Fibroblast of the aortic adventitia (primary cell): ENCODE measurements at places on chromosomes 11 and 22. TPM values are rescaled to one million over a fixed set of nuclear protein-coding genes. Genes with fewer than 3 reads are reported as not detected.

- peak; percentile 45 for DNase-seq
Measured at GRCh38 chr22:39530692-39531331, 1.7 kb downstream of the RPS19BP1 start.

DNA sequence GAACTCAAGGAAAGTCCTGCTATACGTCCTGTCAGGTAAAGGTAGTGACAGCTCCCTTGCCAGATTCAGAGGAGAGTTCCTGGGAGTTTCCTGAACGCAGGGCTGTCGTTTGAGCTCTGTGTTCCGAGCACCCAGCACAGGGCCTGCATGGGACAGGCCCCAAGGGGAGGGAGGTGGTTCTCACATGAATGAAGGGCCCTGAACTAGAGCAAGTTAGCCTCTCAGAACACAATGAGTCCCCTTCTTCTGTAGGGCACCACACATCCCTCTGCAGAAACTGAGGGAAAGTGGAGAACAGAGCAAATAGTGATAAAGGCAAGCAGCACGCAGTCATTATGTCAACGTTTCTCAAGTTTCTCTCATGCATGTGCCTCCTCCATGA is 35.3 kb downstream of the NEU3 start:
- no peak for DNase-seq

DNA sequence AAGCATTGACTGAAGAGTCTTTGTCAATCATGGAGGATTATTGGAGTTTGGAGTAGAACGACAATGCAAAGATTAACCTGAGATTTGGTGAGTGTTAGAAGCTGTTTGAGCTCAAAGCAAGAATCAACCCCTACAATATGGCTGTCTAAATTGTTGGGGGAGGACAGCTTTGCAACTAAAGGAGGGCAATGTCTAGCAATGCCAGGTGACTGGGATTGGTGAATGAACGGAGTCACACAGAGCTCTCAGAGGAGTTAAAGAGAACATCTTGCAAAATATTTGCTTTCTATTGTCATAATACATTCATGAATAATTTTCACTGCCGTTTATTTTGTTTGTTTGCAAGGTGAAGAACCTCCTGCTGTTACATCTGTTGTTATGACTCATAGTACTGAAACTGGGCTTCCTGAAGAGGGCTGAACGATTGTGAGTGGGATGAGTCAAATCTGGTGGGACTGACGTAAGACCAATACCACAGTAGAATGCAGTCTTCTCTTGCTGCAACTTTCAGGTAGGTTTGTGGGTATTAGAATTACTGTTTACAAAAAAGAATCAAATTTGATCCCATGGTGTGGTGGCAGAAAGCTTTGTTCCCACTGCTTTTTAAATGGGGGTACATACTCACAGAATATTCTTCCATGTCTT is 281.9 kb downstream of the CADM1 start:
- DNase-seq: no peak

GRCh38 chr11:6778518-6778917 is 4.3 kb upstream of the OR2AG1 start:
- DNase-seq: no peak

GRCh38 chr11:65850217-65851082 is 7.5 kb downstream of the CFL1 start:
- DNase-seq: no peak

DNA sequence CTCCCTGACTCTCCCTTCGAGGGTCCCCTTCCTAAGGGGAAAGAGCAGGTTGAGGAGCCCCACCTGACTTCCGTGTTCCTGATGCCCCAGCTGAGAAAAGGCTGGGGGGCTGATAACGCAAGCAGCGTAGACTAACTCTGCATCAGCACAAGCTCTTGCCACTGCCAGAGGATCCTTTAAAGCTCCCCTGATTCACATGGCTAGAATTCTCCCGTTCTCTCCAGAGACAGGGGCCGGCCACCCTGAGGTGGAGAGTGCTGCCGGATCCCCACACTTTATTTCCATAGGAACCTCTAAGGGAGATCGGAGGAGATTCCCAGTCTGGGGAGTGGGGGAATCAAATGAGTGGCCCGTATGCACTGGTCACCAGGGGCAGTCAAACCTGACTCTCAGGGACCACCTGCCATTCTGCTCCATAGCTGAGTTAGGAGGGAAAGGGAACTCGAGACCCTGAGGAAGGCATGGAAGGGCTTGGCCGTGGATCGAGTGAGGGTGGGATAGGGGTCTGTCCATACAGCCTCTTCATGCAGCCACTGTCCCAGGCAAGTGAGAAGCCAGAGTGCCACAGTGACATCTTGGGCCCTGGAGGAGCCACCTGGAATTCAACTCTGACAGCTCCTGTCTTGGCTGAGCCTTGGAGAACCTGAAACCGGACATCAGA is 1.4 kb upstream of the VSIG10L2 start:
- DNase-seq: no peak

- DNase-seq: no peak
Measured at GRCh38 chr11:125745979-125746378, at the start of gene PATE1. PATE1 (plus strand) TSS chr11:125746279; CDS start chr11:125746305, 26 bp downstream.

- no peak for DNase-seq
Measured at GRCh38 chr22:20406686-20407408, 12.9 kb downstream of the ZNF74 start.

- no peak for DNase-seq
Measured at GRCh38 chr11:36713715-36714114, 115.7 kb upstream of the RAG2 start.

Gene UBQLNL
- total RNA-seq: 0.36 and 0.41 TPM in 2 replicates

- peak; percentile 8 for DNase-seq
Measured at GRCh38 chr11:6925636-6926207, 504 bp upstream of the ZNF215 start.

DNA sequence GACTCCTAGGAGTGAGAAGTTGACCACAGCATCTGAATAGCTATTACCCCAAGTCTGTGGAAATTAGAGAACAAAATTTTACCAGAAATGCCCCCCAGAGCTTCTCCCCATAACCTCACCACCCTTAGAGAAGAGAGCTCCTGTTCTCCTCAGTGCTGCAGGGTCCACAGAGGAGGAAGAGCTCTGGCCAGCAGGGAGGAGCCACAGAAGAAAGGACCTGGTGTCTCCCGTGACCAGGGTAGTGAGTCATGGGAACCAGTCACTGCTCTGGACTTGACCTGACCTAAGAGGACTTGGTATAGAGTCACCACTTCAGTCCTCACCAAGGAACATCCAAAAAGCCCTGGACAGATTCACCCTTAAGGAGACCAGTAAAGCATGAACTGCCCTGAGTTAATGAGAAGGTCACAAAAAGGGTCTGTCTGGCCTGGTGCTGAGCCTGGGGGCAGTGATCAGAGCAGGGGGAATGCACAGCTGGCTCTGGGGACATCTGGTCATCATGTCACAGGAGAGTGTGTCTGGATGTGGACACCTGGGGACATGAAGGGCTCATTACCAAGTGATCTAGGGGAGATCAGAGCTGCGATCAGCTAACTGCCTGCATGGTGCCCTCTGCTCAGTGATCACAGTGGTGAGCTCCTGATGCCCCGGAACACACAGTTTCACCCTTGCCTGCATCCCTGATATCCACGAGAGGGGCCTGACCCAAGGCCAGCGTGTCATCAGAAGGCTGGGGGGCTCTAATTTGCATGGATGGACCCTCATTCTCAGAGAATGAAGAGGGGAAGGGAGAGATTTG is 103.3 kb upstream of the TOP3B start:
- DNase-seq: no peak

DNA sequence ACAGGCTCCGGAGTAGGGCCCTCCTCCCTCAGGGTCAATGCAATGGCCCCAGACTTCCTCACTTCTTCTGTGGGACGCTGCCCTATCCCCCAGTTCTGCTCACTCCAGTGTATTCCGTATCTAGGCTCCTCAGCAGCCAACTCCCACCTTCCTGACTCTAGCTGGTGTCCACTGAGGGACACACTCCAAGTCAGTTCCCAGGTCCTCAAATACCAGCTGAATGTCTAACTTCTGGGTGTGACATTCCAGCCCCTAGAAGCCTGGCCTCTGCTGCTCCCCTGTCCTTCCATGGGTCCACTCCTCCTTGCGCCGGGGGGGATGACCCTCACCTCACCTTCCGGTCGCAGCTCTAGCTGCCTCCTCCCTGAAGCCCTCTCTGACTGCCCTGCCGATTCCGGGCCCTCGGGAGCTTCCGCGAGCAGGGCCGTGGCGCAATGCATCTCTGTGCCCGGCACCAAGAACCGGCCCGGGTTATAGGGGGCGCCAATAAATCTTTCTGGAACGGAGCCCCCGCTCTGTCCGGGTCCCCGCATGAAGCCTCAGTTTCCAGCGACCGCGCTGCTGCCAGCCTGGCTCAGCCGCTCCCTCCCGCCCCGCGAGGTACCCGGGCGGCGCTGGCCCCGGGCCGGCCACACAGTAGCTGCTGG is 15.4 kb downstream of the BAD start:
- no peak for DNase-seq

DNA sequence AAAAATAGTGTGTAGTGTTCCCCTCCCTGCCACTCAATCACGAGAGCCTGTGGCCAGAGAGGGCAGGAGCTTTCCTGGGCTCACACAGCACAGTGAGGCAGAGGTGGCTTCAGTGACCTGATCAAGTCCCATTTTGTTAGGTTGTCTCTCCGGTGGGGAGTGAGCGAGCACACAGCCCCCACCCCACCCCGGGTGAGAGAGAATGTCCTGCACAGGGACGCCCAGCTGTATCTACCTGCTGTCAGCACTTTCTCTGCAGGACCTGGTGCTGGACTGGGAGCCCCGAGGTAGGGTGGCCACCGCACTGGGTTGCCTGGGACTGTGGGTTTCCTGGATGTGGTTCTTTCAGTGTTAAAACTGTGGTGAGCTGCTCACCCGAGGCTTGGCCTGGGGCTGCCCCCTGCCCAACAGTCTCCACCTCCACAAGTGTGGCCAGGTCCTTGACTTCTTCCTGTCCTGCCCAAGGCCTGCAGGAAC is 6.1 kb downstream of the CAPN5 start:
- DNase-seq: no peak

GRCh38 chr11:81787584-81788049 is 946.0 kb downstream of the FAM181B start:
- DNase-seq: peak; percentile 42
